Erythroblast (primary cell): ENCODE measurements at places on chromosomes 5 and 9.

DNA sequence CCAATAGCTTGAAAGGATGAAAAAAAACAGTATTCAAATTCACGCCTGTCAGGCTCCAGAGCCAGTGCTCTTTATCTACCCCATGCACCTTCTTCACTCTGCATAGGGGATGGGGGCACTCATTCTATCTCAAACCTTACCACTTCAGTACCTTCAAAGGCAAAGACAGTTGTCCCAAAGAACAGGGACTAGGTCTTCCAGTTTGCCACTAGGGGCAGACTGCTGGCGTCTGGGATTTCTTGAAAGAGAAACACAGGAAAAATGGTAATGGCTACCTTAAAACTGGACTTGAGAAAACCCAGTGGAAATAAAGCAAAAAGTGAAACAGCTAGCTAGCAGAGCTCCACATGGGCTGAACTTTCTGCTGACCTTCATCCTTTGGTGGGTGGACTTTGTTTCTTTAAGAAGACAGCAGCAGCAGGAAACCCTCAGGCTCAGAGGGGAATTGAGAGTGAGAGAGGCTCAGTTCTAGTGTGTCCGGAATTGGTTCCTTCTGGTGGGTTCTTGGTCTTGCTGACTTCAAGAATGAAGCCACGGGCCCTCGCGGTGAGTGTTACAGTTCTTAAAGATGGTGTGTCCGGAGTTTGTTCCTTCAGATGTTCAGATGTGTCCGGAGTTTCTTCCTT is 41.0 kb upstream of the SLC36A1 start:
- peak; percentile 92 for DNase-seq

DNA sequence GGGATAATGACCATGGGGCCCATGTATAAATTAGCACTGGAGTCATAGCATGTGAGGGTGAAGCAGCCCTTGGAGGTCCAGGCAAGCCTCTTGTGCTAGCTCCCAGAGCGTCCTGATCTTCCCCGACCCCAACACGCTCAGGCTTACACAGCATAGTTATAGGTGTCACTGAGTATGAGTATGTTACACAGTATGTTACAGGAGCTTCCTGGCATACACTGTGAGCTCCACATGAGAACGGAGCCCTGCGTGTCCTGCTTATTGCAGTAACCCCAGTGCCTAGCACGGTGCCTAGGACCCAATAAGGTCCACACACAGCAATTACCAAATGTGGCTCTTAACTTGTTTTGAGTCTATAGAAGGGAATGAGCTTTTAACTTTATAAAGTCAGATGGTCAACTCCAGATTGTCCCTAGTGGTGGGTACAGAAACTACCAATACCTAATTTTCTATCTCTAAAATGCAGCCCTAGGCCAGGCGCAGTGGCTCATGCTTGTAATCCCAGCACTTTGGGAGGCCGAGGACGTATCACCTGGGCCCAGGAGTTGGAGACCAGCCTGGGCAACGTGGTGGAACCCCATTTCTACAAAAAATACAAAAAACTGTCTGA is 64.1 kb downstream of the PLAC8L1 start:
- DNase-seq, result peak; percentile 57

- DNase-seq, result no peak
These were observed 29.7 kb downstream of the PITX1 start for GRCh38 chr5:135004376-135004775.

DNA sequence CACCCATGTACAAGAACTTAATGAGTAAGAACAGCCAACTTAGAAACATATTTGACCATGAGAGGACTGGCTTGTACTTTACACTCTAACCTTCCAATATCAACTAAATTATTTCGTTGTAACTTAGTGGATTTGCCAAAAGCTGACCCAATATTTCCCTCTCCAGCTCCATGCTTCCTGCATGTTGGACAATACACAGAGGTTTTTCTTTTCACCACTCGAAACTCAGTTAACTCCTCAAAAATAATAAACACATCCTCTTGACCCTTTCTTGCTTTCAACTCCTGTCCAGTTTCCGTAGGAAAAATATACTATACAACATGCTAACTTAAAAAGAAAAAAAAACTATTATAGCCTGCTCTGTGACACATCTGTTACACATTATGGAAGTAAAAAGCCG is 188.9 kb downstream of the MPDZ start:
- no peak for DNase-seq

DNA sequence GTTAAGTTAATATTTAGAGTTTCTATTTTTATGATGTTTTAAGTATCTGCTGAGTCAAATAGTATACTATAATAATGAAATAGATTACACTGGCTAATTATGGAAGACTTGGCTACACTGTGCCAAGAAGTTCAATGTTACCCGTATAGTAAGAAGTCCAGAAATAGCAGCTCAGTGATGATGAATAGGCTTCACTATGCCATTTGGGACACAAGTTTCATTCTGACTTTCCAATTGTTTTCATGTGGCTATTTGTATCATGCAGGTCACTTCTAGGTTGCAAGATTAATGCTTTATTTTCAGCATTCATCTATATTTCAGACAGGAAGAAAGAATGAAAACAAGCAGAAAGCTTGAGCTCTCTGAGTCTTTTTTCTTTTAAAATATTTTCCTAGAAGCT is 194.5 kb upstream of the RIOK2 start:
- no peak for DNase-seq

GRCh38 chr9:137085920-137086530 is 760 bp upstream of the MAN1B1 start:
- peak; percentile 72 for DNase-seq

- no peak for DNase-seq
These were observed 20.6 kb downstream of the GNAQ start for GRCh38 chr9:78011049-78011448.

- no peak for DNase-seq
These were observed 152.4 kb downstream of the LRRC70 start for GRCh38 chr5:62731022-62731421.

DNA sequence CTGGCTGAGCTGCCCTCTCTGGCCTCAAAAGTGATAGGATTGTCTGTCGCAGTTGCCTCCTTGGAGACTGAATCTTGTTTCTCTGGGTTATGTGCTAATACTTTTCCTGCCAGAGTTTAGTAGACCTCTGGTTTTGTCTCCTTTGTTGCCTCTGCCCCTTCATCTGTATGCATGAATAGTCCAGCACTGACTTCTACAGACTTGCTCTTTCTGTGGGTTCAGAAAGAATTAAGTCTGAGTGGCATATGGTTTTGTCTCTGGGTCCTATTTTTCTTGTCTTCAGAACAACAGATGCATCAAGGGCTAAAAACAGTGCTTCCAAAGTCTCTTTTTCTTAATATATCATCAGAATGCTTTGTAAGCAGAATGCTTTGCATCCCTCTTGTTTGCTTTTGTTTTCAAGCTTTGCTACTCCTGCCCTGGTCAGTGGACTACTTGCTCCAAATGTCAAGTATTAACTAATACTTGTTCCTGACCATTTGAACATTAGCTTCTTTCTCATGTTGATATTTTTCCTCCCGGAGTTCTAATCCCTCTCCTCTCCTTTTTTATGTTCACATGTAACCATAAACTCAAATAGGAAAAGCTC is 131.7 kb downstream of the UNC13B start:
- no peak for DNase-seq

GRCh38 chr9:34106110-34106509 is 20.4 kb downstream of the DCAF12 start:
- no peak for DNase-seq

DNA sequence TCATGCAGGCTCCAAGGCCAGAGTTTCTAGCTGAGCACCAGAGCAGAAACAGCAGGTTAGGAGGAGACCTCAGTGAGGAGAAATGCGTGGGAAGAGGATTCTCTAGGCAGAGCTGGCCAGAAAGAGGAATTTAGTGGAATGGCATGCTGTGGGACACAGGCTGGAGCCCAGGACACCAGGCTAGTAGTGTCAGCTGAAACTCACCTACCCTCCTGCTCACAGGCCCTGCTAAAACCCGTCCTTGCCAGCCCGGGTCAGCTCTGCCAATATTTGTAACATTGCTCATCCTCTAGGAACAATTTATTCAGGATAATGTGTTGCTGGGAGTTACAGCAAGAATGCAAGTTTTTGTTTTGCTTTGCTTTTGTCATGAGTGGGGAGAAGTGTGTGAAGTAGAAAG is 40.2 kb upstream of the AGXT2 start:
- no peak for DNase-seq

DNA sequence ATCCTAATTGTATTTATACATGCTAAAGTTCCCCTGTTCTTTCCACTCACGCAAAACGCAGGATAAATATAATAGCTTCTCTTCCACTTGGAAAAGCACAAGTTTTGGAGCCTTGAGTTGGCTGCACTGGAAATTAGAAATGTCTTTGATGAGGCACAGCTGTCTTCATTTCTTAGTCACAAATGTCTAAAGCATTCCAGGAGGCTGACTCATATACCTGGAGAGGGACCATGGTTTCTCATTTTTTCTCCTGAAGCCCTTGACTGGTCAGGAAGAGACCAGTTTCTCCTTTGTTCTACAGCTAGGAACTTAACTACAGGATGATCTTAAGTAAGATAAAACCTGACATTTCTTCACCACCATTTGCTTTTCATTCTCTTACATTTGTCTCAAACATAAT is 16.2 kb downstream of the MTX3 start:
- DNase-seq, result no peak

GRCh38 chr9:5321058-5321457 is 16.5 kb upstream of the RLN2 start:
- no peak for DNase-seq

- DNase-seq, result no peak
These were observed 21.9 kb downstream of the MOCS2 start for GRCh38 chr5:53087621-53088121.

GRCh38 chr9:101912698-101913097 is 174.3 kb upstream of the GRIN3A start:
- no peak for DNase-seq

- DNase-seq, result no peak
These were observed 19.1 kb upstream of the KCNMB1 start for GRCh38 chr5:170408226-170408625.

DNA sequence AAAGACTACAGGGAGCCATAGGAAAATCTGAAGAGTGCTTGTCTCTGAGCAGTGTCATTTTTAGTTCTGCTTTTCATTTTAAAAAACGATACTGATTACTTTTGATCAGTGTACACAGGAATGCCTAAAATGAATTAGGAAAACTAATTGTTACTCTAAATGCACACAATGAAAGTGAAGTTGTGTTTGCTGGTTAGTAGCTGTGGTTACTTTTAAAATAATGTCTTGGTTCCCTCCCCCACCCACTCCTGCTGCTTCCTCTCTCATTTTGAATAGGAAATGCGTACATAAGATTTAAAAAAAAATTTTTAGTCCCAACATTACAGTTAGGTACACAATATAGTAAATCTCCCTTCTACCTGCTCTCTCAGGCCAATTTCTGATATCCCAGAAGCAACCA is 47.5 kb upstream of the PLPP1 start:
- no peak for DNase-seq
